DMS79 treated with DMSO at 0.1 percent for 48 hours (cell line): ENCODE measurements at places on chromosomes 5 and 9.

DNA sequence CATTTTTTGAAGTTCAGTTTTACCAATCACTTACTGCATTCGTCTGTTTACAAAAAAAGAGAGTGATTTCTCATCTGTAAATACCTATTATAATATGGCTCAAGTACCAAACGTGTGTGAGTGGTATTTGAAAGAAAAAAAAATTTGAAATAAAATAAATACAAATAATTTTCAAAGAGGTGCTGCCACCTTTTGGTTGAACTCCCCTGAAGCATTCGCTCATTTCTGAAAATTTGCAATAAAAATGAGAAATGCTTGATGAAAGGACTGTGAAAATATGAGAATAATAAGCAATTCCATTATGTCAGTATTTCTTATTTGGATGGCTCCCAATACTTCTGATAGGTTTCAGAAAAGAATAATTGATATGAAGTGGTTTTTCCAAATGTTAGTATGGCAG, 409.9 kb downstream of the CTNND2 start:
- no peak for DNase-seq

DNA sequence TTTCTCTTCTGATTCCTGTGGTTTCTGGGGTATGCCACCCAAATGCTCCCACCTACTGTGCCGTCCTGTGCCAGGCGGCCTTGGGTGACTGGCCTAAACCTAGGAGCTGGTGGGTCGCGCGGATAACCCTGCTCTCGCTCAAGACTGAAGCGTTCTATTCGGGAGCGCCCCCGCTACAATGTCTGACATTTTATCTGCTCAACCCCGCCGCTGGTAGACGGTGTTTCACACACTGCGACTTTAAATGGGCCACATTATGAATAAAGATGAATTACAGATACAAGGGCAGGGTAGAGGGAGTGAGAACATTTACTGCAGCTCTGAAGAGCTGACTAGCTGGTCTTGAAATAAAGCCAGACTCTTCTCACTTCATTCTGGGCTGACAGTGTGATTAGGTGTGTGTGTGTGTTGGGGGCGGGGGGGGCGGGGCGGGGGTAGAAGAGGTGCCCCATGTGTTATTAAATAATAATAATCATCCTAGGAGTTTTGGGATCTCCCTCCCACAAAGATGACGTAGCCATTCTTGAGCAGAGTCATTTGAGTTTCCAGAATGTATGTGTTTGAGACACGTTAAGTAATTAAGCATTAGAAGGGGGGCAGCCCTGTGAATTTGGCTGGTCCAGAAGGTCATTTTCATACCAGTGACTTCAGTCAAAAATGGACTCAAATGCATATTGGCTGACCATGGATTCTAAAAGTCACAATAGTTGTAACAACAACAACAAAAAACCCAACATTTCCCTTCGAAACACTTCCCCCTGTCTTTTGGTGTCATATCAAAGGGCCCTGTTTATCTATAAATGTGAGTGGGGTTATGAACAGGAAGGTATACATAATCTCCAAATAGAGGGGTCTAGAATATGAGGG, 1.0 kb upstream of the PTCH1 start:
- DNase-seq = no peak

DNA sequence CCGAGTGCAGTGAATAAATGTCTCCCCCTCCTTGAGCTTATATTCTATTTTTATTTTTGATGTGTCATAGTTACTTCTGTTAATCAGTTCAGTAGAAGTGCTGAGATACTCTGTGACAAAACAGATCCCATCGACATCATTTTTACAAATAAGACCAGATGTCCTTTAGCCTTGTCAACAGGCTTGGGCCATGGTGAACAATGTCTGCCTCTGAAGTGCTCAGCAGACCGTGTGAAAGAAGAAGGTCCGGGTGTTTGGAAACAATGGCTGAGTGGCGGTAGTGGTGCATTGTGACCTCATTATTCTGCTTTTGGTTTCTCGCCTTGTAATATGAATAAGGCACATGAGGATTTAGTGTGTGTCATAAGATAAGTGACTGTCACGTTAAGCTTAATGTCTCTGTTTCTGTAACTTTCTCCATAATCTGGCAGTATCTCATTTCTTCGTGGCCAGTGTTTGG, 71.2 kb downstream of the SYK start:
- no peak for DNase-seq

- DNase-seq = peak; percentile 55
Measured at GRCh38 chr9:111598733-111599091, 735 bp downstream of the PTGR1 start.

DNA sequence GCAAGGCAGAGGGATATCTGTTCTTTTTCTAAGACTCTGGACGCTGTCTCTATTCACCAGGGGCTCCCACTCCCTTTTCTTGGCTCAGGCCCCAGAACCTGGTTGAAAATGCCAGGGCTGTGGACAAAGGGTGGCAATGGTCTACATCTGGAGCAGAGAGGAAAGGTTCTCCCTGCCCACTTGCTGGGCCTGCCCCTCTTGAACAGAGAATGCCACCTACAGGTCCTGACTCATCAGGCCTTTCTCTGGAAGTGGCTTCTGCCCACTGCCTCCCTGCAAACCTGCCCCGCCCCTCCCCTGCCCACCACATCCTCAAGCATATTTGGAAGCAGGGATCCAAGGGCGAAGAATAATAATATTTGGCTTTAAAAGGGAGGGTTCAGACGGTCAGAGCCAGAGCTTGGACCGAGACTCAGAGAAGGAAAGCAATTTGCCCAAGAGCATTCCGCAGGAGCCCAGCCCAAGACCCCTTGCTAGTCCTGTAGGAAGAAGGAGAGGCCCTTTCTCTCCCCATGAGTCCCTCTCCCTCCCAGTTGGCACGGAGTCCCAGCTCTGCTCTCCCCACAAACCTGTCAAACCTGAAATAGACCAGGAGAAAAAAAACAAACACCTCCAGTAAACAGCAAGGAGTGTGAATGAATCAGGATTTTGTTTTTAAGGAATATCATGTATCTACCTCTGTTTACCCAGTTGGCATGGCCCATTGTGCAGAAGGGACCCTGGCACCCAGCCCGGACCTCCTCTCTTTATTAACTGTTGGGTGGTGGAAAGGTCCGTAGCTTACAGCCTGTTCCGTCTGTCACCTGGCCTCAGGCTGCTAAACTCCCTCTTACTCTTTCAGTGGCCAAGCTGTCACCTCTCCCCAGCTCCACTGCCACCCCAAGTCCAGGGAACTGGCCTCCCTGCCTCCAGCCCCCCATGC, 37.7 kb upstream of the STXBP1 start:
- peak; percentile 97 for DNase-seq

DNA sequence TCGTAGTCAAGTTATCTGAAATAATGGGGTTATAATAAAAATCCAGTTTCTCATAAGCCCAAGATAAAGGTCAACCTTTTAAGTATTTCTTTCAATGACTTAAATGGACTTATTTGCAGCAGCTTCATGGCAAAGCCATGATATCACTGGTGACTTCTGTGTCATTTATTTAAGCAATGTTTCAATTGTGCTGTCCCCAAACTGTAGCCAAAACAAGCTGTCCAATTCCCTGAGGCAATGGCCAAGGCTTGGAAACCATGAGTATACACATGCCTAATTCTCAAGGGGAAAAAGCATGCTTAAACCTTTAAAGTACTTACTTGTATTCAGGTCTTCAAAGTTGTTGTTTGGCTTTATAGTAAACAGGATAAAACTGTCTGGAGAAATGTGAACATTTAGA, 376.4 kb upstream of the TNC start:
- no peak for DNase-seq

DNA sequence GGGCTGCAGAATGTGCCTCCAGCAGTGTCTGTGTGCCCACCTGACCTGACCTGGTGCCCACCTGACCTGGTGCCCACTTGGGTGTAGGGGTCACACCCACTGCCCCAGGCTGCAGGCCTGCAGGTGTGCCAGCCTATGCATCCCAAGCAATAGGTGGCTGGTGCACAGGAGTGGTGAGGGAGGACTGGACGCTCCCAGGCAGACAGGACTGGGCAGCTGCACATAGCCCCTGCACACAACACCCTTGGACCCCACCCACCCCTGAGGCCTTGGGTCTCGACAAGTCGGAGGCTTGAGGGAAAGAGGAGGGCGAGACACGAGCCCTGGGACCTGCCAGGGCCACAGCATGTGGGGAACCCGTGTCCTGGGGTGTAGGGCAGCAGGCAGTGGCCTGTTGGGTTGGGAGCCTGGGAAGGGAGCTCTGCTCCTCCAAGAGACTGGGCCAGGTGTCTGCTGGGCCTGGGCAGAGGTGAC, 10.8 kb upstream of the NRARP start:
- DNase-seq = no peak

DNA sequence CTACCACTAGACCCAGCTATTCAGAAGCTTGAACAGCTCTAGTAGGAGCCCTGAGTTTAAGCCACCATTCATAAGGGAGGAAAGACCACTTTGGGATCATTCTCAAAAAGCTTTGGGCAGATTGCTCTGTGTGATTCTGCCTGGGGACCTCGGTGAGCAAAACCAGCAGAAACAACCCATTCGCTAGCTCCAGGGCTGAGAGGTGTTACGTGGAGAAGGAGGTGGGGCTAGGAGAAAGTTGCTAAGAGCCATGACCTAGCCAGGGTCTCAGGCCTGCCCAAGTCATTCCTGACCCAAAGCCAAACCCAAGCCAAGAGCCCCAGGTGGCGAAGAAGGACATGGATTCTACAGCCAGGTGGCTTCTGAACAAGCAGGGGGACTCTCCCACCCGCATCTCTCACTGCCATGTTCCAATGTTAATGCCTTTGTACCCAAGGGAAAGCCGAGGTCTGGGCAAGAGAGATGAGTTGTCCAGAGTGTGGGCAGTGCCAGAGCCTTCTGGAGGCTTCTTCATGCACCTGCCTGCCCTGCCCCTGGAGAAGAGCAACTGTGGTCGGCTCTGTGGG, 4.0 kb upstream of the BARHL1 start:
- DNase-seq = no peak

DNA sequence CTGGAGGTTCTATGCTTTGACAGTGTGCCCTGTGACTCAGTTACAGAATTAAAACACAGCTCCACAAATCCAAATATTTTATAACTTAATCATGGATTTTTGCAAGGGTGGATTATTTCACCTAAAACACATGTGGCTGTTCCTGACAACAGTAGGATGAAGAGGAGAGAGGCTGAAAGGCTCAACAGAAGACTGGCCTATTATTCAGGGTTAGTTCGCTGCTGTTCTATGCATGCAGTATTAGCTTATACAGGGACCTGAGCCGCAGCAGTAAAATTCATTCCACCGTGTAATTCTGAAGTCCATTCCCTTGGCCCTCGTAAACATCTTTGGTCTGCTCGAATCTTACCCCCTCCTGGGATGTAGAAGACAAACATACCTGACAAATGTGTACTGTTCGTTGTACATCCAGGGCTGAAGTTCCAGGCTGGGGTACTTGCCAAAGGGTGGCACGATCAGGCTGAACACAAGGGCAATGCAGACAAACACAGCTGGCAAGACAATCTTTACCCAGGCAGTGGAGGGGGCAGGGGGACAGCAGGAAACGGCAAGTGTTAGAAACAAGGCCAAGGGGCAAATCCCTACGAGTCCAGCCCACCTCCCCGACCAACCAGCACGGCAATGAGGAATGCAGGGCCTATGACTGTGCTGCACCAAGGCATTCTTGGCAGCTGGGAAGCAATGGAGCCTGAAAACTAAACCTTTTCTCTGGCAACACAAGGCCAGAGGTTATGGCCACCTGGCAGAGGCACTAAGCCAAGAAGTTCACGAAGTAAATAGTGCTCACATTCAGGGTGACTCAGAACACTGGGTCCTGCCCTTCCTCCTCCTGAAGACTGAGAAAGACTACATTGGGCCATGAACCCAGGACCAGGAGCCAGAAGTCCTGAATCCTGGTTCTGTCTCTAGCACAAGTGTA, 46.8 kb downstream of the NIPSNAP3B start:
- peak; percentile 52 for DNase-seq

GRCh38 chr5:73908395-73908794, 282.4 kb downstream of the ARHGEF28 start:
- no peak for DNase-seq

- DNase-seq = no peak
Measured at GRCh38 chr9:107221321-107221720, 61.8 kb upstream of the RAD23B start.

DNA sequence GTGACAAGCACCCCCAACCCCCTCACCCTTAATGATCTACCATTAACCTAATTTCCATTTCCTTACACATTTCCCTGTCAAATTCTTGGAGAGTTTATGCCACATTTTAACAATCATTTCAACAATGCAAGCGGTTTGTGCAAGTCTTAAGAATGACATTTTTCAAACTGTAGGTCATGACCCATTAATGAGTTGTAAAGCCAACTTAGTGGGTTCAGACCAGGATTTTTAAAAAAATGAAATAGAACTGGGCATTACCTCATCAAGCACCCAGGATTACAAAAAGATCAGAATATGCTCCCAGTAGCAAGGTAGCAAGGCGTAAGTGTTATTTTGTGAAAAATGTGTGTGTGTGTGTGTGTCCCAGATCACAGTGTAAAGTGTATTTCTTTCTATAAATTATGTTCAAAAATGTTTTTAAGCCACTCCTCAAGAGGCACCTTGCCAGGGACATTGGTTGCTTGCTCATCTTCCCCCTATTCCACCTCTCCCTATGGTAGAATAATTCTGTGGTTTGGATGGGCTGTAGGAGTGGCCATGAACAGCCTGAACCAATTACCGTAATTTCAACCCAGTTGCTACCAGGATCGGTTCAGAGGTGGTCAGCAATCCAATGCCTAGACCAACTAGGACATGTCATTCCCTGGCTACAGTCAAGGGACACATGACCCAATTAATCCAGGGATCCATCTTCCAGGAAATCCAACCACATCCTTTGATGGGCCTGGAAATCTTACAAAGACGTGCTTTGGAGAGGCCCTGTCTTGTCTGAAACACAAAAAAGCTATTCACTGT, 14.4 kb upstream of the TGFBR1 start:
- no peak for DNase-seq

- no peak for DNase-seq
Measured at GRCh38 chr9:86672966-86673365, 274.3 kb downstream of the GAS1 start.

GRCh38 chr9:16681652-16681987, 188.8 kb downstream of the BNC2 start:
- no peak for DNase-seq

GRCh38 chr9:131695836-131696460, 43.9 kb downstream of the RAPGEF1 start:
- no peak for DNase-seq

- no peak for DNase-seq
Measured at GRCh38 chr5:2280318-2280717, 397.6 kb upstream of the IRX4 start.

DNA sequence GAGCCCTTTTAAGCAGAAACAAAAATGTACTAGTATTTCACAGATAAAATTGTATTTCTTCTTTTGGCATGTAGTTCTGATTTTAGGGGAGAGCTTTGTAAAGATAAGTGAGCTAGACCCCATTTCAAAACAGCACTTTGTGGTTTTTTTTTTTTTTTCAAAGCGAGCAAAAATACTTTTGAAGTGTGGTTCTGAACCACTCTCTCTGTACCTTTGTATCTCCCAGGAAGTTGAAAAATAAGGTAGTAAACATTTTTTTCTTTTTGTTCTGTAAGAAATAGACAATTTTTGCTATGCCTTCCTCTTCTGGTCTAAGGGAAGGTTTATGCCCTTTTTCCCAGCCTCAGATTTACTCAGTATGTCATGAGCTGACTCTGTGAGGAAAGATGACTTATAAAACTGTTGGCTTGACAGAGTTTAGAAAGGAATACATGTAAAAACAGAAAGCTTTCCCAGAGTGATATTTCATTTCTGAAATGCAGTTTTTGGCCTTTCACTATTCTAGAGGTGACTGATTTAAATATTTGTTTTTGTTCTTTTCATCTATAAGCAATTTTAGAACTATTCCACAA, 12.5 kb downstream of the ERCC6L2 start:
- no peak for DNase-seq
